ENCODE measurements at places on chromosomes 2 and 18. TPM values are rescaled to one million over a fixed set of nuclear protein-coding genes. Genes with fewer than 3 reads are reported as not detected.

The ANKRD62 gene
- not detected for total RNA-seq

The CHRNG gene
- not detected for total RNA-seq

The TEKT4 gene
- total RNA-seq: not detected

The CHST10 gene
- 4.5 TPM for total RNA-seq

The SH2D6 gene
- not detected for total RNA-seq

The UGT1A4 gene
- total RNA-seq: 0.34 TPM

The PTH2R gene
- not detected for total RNA-seq

The COL4A3 gene
- total RNA-seq: 4.2 TPM

The RAB6C gene
- not detected for total RNA-seq

The DSG4 gene
- not detected for total RNA-seq

The DNAJC5G gene
- total RNA-seq: not detected

The GALNT13 gene
- 0.25 TPM for total RNA-seq

The C2orf78 gene
- not detected for total RNA-seq

The TUBB8B gene
- total RNA-seq: not detected

The ALPG gene
- total RNA-seq: not detected

The SLC23A3 gene
- 0.25 TPM for total RNA-seq

Data from cardiac ventricle fibroblast (primary cell).